ENCODE measurements at places on chromosomes 16 and 17.
A peak's percentile ranks its signal among the peaks of the same experiment; 100 is the strongest.

DNA sequence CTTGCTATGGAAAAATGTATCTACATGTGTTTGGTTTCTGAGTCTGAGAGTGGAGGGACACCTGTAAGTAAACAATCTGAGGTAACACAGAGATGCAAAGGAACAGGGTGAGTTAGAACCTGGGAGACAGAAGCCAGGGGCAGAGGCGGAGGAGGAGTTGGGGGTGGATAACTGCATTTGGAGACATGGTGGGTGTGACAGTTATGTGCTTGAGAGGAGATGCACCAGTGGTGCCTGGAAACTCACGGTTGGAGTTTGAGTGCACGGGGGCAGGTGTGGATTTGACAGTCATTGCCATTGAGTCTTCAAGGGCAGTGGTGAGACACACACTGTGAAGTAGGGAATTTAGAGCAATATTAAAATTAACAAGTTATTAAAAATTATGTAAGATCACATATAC lies 6.5 kb downstream of the NUP93 start:
- DNase-seq: no peak

DNA sequence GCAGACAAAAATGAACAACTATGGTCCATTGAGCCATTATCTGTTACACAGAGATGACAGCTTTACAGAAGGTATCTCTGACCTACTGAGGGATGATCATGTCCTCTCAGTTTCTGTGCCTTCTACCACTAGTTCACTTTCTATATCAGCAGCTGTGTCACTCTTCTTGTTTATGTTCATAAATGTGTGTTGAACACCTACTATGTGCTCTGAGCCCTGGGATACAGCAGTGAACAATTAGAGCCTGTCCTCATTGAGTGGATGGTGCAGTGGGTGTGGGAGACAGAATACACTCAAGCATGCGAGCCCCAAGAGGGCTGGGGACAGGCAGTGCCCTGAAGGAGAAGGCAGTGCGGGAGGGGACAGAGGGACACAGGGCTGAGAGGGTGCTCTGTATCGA lies 92.1 kb downstream of the ABCC6 start:
- no peak for DNase-seq

DNA sequence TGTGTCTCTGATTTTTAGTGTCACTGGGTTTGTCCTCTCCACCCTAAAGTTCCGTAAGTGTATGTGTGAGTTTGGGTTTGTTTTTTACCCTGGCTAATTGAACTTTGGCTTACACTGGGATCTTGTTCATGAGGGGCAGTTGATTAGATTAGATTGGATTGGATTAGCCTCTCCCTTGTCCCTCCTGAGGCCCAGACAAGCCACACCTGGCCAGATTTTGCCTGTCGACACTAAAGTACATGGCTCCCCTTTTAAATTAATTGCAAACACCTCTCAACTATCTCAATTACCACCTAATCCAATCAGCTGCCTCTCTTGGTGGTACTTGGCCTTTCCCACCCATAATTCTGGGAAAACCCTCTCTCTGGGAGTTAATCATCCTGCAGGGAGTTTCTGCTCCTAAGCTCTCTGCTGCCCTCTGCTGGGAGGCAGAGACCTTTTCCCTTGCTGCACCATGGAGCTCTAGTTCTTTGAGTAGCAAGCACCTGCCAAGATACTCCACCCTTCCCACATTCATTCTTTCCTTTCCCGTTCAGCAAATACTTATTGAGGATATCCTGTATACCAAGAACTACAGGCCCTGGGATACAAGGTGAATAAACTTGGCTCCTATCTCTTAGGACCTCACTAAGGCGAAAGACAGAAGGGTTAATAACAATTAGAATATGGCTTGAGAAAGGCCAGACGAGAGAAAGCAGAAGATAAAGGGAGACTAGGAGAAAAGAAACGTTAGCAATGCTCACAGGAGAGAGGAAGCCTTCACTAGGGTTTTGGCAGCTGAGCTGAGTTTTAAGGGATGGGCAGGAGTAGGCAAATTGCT lies 60.0 kb upstream of the MPHOSPH6 start:
- DNase-seq: peak; percentile 55

DNA sequence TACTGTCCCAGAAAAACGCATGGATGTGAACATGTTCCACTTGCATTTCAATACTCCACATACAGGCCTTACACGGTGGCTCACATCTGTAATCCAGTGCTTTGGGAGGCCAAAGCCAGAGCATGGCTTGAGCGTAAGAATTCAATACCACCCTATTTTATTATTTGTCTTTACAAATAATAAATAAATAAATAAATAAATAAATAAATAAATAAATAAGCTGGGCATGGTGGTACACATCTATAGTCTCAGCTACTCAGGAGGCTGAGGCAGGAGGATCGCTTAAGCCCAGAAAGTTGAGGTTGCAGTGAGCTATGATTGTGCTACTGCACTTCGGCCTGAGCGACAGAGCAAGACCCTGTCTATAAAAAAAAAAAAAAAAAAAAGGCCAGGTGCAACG lies 53.9 kb downstream of the PLXDC1 start:
- DNase-seq: no peak

DNA sequence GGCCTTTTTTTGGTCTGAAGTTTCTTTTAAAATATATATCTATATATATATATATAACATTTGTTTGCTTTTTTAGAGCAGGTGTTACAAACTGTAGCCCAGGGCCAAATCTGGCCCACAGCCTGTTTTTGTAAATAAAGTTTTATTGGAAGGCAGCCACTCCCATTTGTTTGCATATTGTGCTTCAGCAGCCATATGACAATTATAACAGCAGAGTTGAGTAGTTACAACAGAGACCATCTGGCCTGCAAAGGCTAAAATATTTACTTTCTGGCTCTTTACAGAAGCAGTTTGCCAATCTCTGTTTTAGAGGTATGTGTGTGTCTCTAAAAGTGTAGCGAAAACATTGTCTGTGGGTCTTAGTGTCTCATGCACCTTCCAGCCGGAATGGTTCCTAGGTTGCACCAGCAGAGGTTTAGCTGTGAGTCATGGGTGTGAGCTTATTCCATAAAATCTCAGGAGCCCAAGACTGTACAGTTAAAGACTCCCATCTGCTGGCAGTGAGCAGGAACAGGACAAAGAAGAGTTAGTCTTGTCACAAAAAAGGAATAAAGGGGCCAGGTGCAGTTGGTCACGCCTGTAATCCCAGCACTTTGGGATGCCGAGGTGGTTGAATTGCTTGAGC lies 23.8 kb downstream of the LCMT1 start:
- DNase-seq: no peak

DNA sequence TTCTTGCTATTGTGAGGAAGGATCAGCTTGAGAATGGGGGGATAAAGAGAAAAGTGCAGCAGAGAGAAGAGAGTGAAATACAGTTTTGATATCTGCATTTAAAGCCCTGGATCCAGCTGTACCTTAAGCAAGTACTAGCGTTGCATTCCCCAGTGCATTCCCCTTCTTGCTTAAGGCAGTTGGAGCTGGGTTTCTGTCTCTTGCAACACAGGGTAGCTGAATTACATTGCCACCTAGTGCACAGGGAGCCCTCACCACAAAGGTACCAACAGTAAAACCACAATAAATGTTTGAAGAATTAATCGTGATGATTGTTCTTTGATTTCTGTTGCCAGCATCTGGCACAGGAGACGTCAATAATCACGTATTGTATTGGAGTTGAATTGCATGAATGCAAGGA lies 588.7 kb downstream of the RBFOX1 start:
- no peak for DNase-seq

DNA sequence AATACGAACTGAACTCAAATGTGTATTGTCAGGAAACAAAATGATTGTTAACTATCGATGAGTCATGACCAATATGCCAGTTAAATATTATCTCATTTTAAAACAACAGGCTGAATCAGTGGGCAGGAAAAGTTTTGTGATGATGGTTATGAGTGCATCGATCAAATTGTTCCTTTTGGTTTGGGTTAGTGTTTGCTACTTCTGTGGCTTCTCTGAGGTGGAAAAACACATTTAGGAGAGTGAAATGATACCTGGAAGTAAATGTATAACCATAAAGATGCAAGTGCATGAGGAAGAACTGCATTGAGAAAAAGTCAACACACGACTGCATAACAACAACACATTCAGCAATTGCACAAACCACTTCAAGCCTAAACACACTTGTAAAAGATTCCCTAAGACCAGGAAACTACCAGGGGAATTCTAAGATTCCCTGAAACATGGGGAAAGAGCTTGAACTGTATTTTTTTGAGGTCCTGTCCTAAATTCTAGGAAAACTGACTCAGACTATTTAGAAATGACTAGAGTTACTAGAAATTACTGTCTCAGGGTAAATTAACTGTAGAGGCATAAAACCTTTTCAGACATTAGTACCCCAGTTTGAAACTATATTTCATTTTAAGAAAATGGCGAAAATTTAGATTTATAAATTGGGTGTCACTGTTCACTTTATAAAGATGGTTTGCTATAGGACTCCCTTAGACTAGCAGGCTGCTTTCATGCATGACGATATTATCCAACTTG lies 44.8 kb downstream of the CDYL2 start:
- DNase-seq: no peak

DNA sequence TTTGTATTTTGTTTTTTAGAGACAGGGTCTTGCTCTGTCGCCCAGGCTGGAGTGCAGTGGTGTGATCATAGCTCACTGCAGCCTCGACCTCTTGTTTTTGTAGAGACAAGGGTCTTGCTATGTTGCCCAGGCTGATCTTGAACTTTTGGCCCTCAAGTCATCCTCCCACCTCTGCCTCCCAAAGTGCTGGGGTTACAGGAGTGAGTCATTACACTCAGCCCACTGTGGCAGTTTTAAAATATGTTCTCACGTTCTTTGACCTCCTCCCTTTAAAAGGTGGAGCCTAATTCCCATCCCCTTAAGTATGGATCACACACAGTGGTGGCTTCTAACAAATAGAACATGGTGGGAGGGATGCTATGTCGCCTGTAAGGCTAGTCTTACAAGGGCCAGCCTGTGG lies 67.7 kb downstream of the ZDHHC7 start:
- no peak for DNase-seq

GRCh38 chr16:58727796-58728568 lies 6.1 kb downstream of the GOT2 start:
- DNase-seq: no peak

- peak; percentile 67 for DNase-seq
Measured at GRCh38 chr17:37743875-37744632, 805 bp downstream of the HNF1B start.

GRCh38 chr16:47626246-47626645 lies 165.1 kb downstream of the PHKB start:
- DNase-seq: no peak

Data from B cell (primary cell).